ENCODE measurements at places on chromosomes 7 and 10. TPM values are rescaled to one million over a fixed set of nuclear protein-coding genes. Genes with fewer than 3 reads are reported as not detected.
A peak's percentile ranks its signal among the peaks of the same experiment; 100 is the strongest.

The ATP5MK gene
- 132 TPM for total RNA-seq

The LBX1 gene
- not detected for total RNA-seq

The CRTAC1 gene
- total RNA-seq: not detected

The DKK1 gene
- not detected for total RNA-seq

The CALML3 gene
- not detected for total RNA-seq

The NODAL gene
- total RNA-seq: not detected

The GDI2 gene
- 118 TPM for total RNA-seq

The UBE2H gene
- 61.5 TPM for total RNA-seq

The ITPRID1 gene
- not detected for total RNA-seq

DNA sequence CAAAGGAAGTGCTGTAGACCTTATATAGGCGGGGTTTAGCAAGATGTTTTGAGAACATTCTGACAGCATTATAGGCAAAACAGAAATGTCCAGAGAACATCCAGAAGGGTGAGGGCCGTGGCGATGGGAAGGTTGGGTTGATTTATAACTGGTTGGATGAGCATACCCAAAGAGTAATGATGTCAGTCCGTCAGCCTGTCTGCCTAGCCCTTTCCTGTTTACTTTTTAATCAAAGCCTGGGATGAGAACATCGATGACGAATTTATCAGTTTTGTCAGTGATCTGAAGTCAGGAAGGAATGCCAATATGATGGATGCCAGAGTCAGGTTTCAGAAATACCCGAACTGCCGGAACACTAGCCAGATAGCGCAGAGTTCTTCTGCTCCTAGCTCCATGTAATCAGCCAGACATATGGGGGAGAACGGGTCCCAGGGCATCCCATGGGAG lies 33.8 kb upstream of the TRIM8 start:
- DNase-seq: peak; percentile 28

GRCh38 chr7:90222811-90223725 lies 11.5 kb downstream of the STEAP2 start:
- DNase-seq: no peak

- no peak for DNase-seq
These were observed 29.1 kb downstream of the FIGNL1 start for GRCh38 chr7:50421043-50421442.

- no peak for DNase-seq
These were observed 29.8 kb downstream of the HSPA12A start for GRCh38 chr10:116712519-116712918.

DNA sequence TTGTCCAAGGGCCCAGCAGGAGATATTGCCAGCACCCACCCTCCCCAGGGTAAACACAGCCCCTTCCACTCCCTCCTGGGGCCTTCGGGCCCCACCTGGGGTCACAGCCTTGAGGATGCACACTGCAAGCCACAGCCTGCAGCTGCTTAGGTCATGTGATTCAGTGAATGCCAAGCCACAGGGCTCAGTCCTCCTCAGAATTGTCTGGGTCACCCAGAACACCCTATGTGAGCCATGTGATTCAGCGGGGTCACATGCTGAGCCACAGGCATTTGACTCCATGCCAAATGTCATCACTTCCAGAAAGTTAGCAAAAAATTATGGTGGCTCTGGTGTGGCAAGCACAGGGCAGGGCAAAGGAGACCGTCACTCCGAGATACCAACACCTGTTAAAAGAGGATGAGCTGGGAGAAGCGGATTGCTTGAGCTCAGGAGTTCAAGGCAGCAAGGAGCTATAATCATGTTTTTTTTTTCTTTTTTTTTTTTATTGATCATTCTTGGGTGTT lies 17.2 kb upstream of the PSAP start:
- DNase-seq: no peak

GRCh38 chr7:94492601-94493000 lies 17.0 kb upstream of the CASD1 start:
- no peak for DNase-seq

- no peak for DNase-seq
These were observed 90.5 kb downstream of the WDFY4 start for GRCh38 chr10:48775206-48775517.

DNA sequence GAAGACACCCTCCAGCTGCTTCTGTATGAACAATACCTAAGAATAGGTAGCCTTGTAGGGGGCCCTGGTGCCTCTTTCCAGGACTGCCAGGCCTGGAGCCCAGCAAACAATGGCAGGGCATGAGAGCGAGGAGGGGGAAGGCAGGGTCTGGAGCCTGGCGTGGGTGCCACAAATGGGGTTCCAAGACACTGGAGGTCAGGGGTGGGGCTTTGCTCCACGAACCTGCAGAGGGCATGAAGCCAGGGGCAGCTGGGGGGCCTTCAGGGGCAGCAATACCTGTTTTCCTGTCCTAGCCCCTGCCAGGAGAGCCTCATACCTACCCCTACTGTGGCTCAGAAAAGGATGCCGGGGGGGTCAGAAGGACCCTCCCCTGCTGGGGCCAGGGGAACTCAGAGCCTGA lies 61.6 kb downstream of the SLC29A4 start:
- DNase-seq: no peak

- DNase-seq: no peak
These were observed 14.1 kb upstream of the WDR86 start for GRCh38 chr7:151423936-151424335.

DNA sequence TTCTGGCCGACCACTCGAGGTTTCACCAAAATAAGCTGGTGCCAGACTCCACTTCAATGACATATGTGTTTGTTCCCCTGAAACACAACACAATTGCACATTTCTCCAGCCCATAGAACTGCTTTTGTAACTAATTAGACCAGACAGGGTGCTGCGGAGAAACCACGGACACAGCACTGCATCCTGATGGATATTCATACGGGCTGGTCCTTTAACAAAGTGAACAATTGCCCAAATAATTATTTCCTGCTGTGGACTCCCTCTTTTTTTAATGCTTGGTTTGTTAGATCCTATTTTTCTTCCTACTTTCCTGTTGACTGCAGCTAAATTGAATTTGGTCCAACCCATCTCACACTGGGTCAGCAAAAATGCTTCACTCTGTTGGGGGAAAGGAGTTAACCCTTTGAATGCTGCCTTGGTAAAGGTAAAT lies 198.6 kb upstream of the BMPER start:
- DNase-seq: no peak

GRCh38 chr7:154424350-154424749 lies 372.2 kb downstream of the DPP6 start:
- no peak for DNase-seq

DNA sequence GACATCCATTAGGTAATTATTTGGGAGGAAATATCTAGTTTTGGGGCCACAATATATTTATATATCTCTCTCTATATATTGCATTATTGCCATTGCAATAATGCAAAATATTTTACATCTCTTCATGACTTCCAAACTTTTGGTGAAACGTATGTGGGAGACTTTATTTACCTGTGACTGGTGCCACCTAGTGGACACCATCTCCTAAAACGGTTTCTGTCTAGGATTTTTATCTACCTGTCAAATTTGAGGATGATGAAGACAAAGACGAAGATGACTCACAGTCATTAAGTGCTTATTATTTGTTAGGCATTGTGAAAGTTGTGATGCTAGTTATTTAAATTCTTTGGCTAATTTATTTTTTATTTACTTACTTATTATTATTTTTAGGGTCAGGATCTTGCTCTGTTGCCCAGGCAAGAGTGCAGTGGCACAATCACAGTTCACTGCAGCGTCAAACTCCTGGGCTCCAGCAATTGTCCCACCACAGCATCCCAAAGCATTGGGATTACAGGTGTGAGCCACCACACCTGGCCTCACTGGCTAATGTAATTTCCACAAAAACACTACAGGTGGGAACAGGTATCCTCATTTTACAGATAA lies 18.7 kb upstream of the CBLL1 start:
- peak; percentile 39 for DNase-seq

DNA sequence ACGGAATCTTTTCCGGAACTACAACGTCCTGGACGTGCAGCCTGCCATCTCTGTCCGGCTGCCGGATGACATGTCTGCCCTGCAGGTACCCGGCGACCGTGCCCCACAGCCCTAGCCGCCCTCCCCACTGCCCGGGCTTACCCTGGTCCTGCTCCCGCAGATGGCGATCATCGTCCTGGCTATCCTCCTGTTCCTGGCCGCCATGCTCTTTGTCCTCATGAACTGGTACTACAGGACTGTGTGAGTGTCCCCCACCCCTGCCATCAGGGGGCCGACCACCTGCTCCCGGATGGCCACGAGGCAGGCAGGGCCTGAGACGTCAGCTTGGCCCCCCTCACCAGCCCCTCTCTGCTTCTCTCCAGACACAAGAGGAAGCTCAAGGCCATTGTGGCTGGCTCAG lies 38.0 kb upstream of the VSIR start:
- no peak for DNase-seq

DNA sequence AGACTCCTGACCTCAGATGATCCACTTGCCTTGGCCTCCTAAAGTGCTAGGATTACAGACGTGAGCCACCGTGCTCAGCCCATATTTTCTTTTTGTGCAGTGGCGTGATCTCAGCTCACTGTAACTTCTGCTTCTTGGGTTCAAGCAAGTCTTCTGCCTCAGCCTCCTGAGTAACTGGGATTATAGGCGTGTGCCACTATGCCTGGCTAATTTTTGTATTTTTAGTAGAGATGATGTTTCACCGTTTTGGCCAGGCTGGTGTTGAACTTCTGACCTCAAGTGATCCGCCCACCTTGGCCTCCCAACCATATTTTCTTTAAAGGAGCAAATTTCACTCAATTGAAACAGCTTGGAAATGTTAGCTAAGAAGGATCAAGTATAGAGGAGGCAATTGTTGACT lies 16.5 kb downstream of the GBF1 start:
- DNase-seq: no peak

DNA sequence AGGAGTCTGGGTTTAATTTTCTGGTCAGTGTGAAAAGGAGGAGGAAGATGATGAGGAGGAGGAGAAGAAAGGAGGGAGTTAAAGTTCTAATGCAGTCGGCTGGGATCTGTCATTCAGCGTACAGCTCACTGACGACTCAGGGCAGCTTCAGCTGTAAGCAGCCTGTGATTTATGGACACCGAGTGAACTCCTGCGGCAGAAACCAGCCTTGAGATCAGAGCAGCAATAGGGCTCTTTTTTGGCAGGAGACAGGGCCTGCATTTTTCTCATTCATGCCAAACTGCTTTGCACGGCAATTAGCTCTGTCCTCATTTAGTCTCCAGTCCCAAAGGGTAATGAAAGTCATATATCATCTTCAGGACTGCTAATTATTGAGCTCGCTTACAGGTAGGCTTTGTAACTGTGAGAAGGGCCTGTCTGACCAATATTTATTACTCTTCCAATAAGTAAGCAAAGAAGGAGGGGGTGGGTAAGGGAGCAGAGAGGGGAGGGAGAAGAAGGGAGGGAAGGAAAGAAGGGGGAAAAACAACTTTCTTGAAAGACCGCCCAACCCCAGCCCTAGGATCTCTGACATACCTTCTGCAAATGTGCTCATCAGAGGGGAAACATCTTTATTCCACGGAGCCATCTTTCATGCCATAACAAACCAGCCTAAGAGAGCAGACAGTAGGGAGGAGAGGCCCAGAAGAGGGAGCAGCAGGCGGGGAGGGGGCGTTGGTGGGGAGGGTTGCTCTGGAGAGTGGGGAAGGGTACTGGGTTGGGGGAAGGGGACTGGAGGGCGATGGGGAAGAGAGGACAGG lies 48.1 kb upstream of the COMTD1 start:
- no peak for DNase-seq

DNA sequence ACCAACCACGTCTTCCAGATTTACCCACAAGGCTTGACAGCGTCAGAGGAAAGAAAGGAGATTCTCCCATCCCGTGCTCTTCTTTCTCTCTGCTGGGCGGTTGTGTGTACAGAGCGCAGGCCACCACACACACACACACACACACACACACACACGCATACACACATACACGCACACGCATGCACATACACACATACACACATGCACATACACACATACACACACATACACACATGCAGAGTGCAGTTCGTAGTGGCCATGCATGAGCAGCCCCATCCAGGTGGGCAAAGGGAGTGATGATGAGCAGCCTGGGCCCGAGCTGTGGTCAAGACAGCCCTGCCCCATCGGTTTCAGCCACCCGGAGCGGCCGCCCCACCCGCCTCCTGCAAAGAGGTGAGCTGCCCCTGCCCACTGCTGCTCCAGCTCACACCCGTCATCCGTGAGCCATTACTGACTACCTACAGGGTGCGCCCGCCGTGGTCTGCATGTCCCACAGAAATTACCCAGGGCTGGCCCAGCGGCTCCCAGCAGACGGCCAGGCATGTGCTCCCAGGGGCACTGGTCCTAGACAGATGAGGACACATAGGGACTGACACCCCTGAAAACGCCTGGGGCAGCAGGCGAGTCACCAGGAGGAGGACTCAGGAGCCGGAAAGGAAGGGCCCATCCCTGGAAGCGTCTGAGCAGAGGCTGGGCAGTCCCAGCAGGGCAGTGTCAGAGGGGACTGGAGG lies 69.6 kb downstream of the ASB13 start:
- DNase-seq: no peak

DNA sequence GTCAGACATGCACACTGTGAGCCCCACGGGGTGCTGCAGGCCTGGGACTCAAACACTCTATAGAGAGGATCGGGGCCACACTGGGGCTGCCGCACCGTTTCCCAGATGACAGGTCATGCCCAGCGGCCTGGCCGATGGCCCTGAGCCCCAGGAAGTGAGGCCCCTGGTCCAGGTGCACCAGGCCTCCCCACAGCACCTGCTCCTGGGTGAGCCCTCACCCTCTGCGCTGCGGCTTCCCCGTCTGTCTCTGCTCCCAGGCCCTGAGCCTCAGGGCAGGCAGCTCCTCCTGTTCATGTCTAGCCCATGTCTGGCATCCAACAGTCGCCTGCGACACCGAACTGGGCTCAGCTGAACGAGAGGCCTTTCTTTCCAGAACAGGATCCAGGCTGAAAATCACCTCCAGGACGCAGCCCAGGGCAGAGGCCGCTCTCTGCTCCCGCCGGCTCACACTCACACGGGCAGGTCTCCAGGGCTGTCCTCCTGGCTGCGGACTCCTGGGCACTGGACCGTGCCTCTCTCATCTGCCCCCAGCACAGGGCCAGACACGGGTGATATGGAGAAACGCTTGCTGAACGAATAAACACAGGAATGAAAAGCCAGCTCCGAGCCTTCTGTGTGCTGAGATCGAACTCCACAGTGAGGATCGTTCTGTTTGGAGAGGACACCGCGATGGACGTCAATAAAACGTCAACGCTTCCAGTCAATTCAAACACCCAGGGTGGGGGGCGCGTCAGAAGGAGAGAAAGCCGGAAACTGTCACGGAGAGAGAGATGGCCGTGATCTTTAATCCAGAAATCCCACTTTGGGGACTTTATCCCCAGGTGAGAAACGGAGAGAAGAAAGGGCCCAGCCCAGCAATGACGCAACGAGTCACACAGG lies 202.4 kb downstream of the ELFN1 start:
- DNase-seq: no peak

DNA sequence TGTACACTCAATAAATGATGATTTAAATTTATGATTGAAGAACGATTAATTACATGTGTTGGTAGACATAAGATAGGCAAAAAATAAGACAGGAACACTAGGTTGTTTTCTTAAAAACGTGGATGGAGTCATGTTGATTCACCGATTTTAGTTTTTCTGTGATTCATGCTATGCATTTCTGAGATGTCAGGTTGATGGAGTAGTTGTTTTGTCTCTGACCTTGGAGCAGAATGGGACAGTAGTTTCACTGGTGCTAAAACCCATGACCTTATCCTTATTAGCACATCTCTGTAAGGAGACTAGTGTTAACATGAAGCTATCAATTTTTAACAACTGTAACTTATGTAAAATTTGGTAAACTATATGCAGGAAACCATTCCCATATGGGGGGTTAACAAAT lies 611.6 kb upstream of the FZD8 start:
- DNase-seq: no peak
